ENCODE measurements at places on chromosomes 2 and 18.

GRCh38 chr2:181164699-181165098 is 184.3 kb downstream of the UBE2E3 start:
- DNase-seq, result no peak

- no peak for DNase-seq
These were observed 86.8 kb downstream of the METTL8 start for GRCh38 chr2:171346723-171347557.

- DNase-seq, result no peak
These were observed 105.5 kb downstream of the ARL6IP6 start for GRCh38 chr2:152823905-152824304.

DNA sequence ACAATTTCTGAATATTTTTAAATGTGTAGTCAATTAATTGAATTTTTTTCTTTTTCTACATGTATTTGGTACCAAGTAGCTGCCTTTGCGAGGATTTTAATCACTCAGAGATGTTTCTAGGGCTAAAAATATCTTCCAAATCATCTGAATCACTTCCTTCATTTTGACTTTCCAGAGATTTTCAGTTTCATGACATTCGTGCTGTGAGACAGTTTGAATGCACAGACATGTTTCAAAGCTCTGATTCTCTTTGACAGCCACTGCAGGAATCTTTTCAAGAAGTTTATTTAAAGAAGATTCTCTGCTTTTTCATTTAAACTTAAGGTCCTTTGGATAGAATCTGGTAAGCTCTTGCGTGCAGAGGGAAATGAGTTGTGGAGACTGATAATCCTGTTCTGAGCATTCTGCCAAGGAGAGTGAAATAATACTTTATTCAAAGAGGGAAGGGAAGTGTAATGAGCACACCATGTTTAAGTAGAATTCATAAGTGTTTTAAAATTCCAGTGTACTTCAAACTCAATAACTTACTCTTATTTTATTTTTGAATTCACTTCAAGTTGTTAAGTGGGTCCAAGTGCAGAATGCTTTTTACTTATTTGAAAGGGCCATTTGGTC is 9.7 kb downstream of the CYBRD1 start:
- no peak for DNase-seq

Measured in activated naive CD4-positive, alpha-beta T cell treated with anti-CD3 and anti-CD28 coated beads, Interleukin-2, amount 10 ng/mL, durations not matched to agents 7 days and 5 days (primary cell).